Renal pelvis (tissue), 12 donors: ENCODE measurements at places on chromosomes 2 and 18. TPM values are rescaled to one million over a fixed set of nuclear protein-coding genes. Genes with fewer than 3 reads are reported as not detected.

Gene SLC5A7
- polyA plus RNA-seq = 0.53 TPM

DNA sequence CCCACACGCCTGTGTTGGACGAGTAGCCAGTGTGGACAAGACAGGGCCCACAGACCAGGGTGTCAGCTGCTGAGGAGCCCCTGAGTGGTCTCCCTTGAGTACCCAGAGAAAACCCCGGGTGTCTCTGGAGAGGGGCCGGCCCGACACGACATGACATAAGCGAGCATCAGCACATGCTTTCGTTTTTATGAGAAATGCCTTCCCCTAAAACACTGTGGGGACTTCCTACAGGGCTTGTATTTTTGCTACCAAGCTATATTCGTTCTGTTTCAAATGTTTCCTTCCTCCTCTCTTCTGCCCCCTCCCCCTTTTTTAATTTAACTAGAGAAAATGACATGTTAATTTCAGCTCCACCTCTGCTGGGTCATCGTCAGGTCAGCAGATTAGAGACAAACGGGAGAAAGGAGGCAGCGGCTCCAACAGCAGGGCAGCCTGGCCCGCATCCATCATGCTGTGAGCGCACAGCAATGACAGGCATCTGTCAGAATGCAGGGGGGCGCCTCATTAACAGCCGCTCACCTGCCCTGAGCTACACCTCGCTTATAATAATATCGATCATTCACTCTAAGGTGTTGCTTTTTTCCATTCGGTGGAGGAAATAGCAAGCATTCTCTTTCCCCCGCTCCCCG, 286.2 kb downstream of the ZNF516 start:
- DNase-seq = no peak

DNA sequence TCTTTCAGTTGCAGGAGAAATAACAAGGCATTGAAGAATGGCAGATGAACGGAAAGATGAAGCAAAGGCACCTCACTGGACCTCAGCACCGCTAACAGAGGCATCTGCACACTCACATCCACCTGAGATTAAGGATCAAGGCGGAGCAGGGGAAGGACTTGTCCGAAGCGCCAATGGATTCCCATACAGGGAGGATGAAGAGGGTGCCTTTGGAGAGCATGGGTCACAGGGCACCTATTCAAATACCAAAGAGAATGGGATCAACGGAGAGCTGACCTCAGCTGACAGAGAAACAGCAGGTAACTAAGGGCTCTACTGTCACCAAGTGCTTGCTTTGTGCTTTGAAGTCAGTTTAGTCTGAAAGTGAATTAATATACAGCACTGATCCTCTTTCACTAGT, 118.5 kb upstream of the UNC80 start:
- no peak for DNase-seq

GRCh38 chr18:50074404-50074803, 120.5 kb downstream of the MYO5B start:
- no peak for DNase-seq

Gene RBKS
- polyA plus RNA-seq = 8.4 TPM

Gene CAVIN2
- polyA plus RNA-seq = 42.6 TPM

- no peak for DNase-seq
These were observed 126.2 kb downstream of the TPO start for GRCh38 chr2:1539441-1539840.

DNA sequence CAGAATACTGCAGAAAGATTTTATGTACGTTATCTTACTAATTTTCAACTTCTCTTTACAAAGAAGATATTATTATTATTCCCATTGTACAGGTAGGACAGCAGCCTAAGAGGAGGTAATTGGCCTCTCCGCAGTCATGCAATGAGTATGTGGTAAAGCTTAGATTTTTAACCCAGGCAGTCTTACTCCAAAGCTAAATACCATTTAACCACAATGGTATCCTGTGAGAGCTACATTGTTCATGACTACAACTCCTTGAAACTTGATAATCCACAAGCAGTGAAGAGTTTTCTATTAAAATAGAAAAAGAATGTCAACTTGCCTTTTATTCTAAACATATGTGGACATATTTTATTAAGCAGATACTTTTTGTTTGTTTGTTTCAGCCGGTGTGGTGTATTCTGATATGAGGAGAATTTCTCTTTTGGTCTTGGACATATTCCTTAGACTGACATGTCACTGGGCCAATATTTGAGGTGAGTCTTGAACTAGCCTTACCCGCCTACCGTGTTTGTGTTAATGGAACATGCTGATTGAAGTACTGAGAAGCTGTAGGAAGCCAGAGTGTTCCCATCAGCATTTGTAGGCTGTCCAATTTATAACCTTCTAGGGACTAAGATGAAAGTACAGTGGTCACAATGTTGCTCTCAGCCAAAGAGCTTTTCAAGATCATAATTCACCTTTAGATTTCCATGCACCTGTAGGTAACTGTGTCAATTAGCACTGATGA, 293.9 kb upstream of the DCC start:
- DNase-seq = no peak

DNA sequence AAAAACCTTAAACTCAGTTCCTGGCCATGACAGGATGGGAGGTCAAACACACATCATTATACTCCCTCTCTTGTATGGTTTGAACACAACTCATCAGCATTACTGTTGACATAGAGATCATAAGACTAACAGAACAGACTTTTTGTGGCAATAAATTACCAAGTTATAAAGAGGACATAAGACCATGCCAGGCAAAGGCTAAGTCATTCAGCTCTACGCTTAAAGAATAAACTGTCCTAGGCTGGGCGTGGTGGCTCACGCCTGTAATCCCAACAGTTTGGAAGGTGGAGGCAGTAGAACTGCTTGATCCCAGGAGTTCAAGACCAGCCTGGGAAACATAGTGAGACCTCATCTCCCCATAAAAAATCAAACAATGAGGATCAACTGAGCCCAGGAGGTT, 16.4 kb downstream of the NLRC4 start:
- no peak for DNase-seq

DNA sequence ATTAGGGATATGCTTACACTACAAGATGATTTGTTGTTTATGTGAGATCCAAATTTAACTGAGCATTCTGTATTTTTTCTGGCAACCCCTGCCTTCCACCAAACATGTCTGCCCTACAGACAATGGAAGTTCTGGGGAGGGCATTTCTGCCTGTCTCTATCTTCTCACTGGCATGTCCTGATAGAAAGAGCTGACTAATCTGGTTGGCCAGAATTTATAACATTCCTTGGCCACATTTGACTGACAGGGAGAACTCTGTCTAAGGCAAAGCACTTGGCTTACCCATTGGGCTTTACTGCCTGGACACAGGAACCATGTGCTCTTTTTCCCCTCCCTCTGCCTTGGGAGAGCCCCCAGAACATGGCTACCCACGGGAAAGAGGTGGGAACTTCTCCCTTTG, 70.6 kb upstream of the TMEM178A start:
- no peak for DNase-seq

DNA sequence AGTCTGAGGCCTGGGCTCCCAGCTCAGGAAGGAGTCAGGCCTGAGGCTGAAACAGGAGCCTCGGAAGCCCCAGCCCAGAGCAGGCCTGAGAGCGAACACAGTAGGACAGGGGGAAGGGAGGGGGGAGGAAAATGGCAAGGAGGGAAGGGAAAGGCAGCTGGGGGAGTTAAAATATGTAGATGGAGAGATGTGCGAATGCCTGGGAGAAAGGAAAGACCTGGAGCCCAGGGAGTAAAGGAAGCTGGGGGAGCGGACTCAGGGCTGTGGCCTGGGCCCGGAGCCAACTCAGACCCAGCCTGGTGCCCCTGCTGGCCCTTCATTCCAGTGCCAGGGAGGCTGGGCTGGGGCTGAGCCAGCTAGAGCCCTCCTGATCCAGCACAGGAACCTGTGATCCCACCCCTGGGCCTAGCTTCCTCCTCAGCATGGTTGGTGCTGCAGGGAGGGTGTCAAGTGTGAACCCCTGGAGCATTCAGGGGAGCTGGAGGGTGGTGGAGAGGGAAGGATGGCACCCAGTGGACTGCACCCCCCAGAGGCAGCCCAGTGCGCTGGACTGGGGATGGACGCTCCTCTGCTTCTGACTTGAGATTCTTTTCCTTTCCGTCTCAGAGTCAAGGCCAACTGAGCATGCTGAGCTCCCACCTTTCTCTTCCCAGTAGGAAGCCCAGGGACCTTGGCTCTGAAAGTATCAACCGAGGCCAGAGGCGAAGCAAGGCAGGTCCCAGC, 46.3 kb downstream of the EMX1 start:
- DNase-seq = peak; percentile 33

DNA sequence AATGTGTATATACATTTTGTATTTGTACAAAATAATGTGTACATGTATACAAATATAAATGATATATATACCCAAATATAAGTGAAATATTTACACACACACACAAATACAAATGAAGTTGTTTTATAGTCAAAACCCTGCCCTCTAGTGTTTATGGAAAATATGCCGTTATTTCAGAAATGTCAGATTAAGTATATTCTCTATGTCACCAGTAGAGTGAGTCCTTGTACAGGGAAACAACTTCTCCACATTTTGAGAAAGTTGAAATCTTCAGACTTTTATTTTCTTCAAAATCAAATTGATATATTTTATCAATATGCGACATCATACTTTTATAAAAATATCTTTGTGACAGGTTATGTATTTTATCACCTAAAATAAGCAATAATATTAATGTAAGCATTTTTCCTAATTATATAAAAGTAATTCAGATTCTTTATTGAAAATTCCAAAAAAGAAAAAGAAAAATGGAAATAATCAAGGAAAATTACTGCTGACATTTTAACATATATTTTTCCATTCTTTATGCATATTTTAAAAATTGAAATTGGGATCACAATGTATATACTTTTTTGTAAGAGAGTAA, 22.4 kb downstream of the ARL6IP6 start:
- peak; percentile 37 for DNase-seq

DNA sequence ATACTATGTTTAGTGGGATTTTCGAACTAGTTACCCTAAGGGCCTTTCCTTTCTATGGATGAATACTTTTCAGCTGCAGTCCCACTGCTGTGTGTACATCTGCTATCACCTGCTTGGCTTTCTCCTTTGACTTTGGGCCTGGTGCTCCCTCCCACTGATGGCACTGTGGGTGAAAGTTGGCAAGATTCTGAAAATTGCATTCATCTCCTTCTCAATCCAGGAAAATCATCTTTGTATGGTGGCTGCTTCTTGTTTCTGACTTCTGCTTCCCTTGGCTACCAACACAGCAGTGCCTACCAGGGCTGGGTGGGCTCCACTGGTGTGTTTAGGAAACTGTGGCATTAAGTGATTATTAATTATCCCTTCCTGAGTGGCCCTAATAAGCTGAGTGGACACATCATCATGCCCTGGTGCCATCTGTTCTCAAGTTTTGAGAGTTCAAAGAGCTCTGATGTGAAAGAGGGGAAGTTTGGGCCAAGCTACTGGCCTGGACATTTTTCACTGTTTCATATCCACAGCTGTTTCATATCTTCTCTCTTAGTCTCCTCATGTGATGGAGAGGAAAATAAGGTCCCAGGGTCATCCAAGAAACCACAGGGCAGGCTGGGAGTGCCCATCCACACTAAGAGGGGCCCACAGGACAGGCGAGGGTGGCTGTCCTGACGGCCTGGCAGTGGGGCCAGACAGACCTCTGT, 16.7 kb downstream of the HK2 start:
- DNase-seq = no peak

- DNase-seq = no peak
These were observed 104.4 kb downstream of the LIPG start for GRCh38 chr18:49666045-49666775.

Gene UGT1A8
- not detected for polyA plus RNA-seq

DNA sequence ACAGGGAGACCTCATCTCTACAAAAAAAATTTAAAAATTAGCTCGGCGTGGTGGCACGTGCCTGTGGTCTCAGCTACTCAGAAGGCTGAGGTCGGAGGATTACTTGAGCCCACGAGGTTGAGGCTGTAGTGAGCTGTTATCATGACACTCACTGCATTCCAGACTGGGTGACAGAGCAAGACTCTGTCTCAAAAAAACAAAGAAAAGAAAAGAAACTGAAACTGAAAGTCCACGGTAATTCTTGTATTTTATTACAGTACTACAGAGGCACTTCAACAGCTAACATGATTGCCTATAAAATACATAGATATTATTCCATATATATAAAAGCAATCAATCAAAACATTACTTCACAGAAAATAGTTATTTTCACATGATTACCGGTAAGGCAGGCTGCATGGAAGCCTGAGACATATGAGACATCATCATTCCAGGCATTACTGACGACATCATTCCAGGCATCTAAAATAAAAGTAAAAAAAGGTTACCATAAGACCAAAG, 23.1 kb downstream of the PRPF40A start:
- no peak for DNase-seq

DNA sequence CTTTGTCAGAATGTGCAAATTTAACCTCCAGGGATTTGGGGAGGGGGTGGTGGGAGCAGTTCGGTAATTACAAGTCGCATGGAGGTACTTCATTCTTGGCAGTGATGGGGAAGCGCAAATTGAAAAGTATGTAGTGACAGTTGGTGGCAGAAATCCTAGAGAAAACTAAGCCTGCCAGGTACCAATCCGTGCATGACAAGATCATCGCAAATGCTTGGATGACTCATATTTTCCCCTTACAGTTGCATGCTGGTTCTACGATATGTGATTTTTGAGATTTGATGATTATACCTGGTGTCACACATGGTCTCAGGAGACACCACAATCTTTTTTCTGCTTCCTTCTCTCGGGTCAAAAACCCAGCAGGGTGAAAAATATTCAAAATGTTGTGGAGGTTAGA, 479.7 kb upstream of the ID2 start:
- no peak for DNase-seq

DNA sequence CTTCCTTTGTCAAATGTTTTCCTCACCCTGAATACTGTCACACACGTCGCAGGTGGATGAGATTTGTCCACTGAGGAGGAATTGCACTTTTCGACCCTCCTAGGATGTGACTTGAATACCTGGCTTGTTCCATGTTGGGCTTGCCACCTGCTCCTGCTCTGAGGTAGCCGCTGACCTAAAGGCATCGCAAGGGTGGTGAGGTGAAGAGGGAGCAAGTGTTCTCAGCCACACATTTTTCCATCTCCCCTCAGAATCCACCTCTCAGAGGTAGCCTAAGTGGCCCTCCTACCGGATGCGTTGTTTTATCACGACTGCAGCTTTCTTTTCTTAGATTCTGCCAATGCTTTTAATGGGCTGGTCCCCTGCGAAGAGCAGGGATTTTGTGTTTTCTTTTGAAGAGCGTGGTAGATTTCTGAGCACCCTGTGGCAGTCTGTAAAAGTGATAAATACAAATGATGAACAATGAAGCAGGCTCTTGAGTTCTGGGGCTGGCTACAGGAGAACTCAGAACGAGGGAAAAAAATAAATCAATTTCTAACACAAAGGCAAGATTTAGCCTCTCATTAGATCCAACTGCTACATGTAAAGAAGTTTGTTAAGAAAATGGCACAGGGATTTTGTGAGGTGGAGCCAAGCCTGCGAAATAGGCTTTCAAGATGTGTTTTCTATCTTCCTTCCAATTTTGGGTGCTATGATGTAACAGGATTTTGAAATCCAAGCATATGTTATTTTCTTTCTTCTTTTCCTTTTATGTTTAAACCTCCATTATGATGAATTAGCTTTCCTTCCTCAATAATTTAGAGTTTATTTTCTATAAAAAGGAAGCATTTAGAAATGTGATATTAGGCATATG, 386.7 kb downstream of the TGIF1 start:
- no peak for DNase-seq
